ENCODE measurements at places on chromosomes 2 and 18. TPM values are rescaled to one million over a fixed set of nuclear protein-coding genes. Genes with fewer than 3 reads are reported as not detected.

The RAD51AP2 gene
- not detected for total RNA-seq

The CDH7 gene
- total RNA-seq, result not detected

DNA sequence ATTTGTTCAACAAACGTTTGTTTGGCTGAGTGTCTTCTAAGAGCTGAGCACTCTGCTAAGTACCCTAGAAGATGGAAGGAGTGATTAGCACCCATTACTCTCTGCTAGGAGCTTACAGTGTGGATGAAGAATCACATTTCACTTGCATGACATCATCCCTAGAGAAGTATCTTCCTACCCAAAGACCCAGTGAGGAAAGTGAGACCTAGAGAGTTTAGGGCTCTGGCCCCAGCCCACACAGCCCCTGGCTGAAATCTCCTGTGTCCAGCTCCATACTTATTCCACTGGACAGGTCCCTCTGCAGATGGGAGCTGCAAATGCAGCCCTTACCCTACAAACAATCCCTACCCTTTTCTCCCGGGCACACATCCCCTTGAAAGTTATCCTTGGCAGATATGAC, 26.8 kb upstream of the EPAS1 start:
- no peak overlapping the region for H3K27ac ChIP-seq
- DNase-seq, result no peak
- H3K4me3 ChIP-seq, result no peak overlapping the region
- H3K36me3 ChIP-seq, result no peaks in the 10 kb centered on the region
- no peaks in the 10 kb centered on the region for H3K27me3 ChIP-seq

DNA sequence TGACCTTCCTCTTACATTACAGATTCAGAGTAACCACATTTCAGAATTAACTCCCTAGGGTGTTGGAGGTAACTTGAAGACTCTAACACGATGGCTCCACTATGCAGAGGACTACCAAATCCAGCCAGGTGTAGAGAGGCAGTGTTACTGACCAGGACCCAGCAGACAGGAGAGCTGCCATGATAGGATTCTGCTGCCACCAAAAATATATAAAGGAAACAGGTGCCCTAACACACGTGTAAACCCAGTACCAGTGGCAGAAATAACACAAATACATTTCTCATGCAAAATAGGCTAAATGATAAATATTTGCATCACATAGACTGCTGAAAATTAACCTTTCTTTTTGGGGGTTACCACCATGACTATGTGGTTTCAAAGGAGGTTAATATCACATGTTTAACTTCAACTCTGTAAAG, 7.0 kb downstream of the ZBTB14 start:
- no peaks in the 10 kb centered on the region for H3K36me3 ChIP-seq
- no peak for DNase-seq
- no peak overlapping the region for H3K4me3 ChIP-seq
- H3K27ac ChIP-seq, result no peak overlapping the region

DNA sequence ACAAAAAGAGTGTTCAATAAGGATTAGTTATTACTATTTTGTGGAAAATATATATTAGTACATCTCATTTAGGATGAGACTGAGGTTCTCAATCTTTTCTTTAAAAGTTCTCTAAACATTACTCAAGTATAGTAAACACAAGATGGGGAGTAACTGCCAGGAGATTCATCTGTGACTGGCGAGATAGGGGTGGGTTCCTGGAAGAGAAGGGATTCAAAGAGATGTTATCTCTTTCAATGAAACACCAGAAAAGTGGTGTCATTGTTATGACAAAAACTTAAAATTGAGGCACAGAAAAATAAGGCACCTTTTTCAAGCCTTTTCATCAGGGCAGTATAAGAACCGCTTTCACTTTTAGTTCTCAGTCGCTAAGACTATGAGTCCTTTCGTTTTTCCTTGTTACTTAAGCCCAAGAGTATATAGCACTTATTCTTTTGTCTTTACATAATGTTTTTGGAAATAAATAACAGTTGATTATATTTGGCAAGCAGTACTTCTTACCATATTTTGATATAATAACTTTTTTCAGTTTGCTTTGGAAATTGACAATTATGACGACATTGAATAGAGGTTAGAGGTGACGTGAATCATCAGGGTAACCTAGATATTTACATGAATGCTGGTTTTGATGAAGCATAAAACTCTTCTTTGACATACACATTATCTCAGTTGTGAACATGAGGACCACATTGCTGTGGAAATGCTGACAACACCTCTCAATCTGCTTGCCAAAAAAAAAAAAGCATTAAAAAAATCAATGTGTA, 393.9 kb upstream of the TCF4 start:
- no peak overlapping the region for H3K27ac ChIP-seq
- H3K4me3 ChIP-seq, result no peak overlapping the region

- no peak overlapping the region for H3K27ac ChIP-seq
- no peaks in the 10 kb centered on the region for H3K27me3 ChIP-seq
- H3K4me3 ChIP-seq, result no peak overlapping the region
- peaks cover 16% of the 10 kb centered on the region for H3K4me1 ChIP-seq
- DNase-seq, result no peak
- no peaks in the 10 kb centered on the region for H3K36me3 ChIP-seq
These were observed 49.2 kb upstream of the ASPRV1 start for GRCh38 chr2:70010576-70011111.

DNA sequence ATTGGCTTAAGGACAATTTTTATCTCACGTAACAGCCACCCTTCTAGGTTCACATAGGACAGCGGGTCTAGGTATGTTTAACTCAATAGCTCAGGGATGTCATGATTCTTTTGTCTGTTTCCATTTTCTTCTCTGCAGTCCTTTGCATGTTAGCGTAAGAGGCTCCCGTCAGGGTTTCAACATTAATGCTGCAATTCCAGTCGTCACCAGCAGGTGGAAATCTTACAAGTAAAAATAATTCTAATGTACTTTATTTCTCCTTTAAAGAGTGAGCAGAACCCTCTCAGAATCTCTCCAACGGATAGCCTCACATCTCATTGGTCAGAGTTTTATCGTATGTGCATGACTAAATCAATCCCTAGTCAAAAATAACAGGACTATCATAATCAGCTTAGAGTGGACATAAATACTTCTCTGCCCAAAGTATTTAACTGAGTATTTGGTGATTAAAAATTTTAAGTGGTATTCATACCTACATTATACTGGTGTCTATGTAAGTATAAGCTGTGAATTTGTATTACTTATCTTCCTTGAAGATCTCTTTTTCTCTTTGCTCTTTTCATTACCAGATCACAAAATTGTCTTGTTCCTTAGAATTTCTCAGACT, 487.2 kb upstream of the GCFC2 start:
- no peaks in the 10 kb centered on the region for H3K27me3 ChIP-seq
- no peak overlapping the region for H3K4me3 ChIP-seq
- H3K4me1 ChIP-seq, result no peaks in the 10 kb centered on the region
- no peaks in the 10 kb centered on the region for H3K36me3 ChIP-seq
- DNase-seq, result peak; percentile 41

DNA sequence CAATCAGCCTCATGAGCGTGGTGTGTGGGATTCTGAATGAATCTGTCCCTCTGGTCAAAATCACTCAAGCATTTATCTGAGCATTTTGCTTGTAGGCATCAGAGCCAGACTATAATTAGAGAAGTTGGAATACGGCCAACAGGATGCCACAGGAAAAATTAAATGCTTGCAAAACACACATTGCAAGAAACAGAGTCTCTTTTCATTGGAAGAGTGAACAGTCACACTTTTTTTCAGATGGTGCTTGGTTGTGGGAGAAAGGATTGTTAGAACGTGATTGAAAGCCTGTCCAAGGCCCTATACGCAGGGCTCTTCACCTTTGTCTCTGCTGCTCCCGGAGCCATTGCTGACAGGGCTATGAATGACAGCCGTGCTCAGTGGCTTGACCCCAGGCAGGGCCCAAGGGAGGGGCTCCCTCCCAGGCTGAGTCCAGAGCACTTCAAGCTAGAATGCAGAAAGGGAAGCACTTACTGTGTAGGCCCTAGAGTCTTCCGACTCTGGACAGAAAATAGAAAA, 59.8 kb downstream of the SNTG2 start:
- no peaks in the 10 kb centered on the region for H3K27me3 ChIP-seq
- DNase-seq, result no peak
- H3K4me1 ChIP-seq, result no peaks in the 10 kb centered on the region
- H3K27ac ChIP-seq, result no peak overlapping the region

DNA sequence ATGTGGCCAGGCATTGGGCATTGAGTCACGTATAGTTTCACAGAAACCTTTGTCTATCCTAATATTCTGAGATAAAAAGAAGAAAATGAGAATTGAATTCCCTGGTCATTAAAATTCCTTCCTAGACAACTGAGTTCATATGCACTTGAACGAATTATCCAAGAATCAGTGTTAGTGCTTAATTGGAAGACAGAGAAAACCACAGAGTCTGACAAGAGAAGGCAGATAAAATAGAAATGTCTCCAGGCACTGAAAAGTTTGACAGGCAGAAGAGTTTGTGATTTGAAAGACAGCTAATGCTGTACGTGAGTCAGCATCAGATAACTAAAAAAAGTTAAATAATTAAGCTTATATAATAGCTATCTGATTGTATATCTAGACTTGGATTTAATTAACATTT, 47.7 kb upstream of the TRIB2 start:
- H3K27me3 ChIP-seq, result no peaks in the 10 kb centered on the region
- no peak overlapping the region for H3K27ac ChIP-seq
- H3K4me3 ChIP-seq, result no peak overlapping the region

The POTEC gene
- total RNA-seq, result not detected

DNA sequence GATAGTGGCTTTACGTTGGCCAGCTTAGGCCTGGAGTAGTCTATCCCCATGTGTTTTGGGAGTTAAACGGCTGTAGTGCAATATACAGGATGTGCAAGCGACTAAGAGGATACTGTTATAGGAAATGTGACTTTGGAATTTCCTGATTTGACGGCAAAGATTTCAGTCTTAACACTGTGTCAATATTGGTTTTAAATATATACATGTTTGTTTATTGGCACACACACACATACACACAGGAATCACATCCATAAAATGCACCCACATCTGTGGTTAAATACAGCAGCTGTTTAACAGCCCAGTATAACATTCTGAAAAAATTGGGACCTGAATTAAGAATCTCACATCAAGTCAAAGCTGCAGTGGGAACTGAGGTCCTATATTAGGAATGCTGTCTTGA, 347.1 kb downstream of the TXNL1 start:
- H3K27ac ChIP-seq, result no peak overlapping the region
- H3K27me3 ChIP-seq, result peaks cover 57% of the 10 kb centered on the region
- no peak overlapping the region for H3K4me3 ChIP-seq

DNA sequence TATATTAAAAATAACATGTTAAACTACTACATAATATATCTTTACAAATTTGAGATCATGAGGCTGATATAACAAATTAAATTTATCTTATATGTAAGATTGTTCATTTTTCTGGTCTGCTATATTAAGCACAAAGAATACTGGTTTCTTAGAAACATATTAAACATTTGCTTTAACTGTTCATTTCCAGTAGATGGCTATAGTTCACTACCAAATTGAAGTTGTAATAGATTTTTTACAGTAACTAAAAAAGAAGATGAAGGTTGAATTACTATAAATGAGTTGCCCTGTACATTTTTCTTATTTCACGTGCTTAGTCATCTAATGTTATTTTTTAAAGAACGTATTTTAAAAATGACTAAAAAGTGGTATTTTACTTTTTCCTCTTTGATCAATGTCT, 57.0 kb downstream of the ZNF407 start:
- DNase-seq, result no peak
- H3K36me3 ChIP-seq, result no peaks in the 10 kb centered on the region
- H3K4me1 ChIP-seq, result peaks cover 8% of the 10 kb centered on the region
- no peak overlapping the region for H3K4me3 ChIP-seq

DNA sequence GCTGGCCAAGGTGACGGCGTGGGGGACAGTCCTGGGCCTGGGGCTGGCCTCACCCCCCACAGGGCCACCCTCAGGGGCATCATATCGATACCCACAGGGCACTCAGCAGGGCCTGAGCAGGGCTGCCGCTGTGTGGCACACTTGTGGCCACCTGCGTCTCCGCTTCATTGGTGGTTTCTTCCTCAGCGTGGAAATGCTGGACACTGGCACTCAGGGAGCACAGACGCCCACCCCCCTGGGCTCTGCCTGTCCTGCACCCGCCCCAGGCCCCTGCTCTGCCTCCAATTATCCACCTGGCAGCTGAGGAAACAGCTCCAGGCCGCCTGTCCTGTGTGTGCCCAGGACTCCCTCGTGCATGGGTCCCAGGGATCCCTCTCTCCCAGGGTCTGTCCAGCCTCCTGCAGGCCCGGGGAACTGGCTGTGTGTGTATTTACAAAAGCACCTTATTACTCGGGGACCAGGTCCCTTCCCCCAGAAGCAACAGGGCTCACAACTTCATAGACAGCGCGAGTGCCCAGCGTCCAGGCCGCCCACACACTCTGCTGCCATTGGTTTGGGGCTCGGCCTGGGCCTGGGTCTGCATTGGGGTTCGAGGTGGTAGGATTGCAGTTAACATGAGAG, 13.1 kb downstream of the CROCC2 start:
- no peaks in the 10 kb centered on the region for H3K36me3 ChIP-seq
- H3K27me3 ChIP-seq, result peaks cover 24% of the 10 kb centered on the region
- no peak overlapping the region for H3K4me3 ChIP-seq

DNA sequence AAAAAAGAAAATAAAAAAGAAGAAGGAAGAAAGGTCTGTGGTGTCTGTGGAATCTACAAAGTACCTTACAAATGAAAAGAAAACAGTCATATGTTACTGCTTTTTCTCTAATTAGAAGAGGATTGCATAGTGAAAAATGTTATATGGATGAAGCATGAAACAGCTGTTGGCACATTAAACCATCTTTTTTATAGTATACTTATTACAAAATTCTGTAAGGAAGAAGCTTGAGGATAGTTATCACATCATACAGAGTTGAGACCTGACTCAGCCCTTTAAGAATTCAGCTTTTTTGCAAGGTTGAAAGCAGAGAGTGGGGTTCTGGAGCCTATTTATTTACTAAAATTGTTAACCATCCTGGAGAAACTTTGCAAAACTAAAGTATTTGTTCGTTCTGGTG, 222.7 kb downstream of the PHLPP1 start:
- H3K27ac ChIP-seq, result no peak overlapping the region
- no peak overlapping the region for H3K4me3 ChIP-seq
- peaks cover 48% of the 10 kb centered on the region for H3K4me1 ChIP-seq
- peaks cover 6% of the 10 kb centered on the region for H3K36me3 ChIP-seq

The CFAP65 gene
- 1.3 TPM for total RNA-seq

DNA sequence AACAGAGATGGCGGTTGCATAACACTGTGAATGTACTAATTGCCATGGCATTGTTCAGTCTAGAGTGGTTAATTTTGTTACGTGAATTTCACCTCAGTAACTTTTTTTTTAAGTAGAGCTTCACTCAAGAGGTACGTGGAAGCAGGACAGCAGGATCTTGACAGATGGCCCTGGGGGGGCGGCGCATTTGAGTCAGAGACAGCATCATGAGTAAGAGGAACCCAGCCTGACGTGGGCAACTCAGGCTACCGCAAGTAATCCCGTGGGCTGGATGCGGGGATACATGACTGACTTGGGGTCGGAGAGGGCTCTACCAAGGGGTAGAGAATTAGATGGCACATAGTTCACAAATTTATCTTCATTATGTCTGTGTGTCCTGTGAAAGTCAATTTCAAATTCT, 38.1 kb upstream of the DAPL1 start:
- no peak for DNase-seq
- H3K36me3 ChIP-seq, result no peaks in the 10 kb centered on the region
- peaks cover 26% of the 10 kb centered on the region for H3K27me3 ChIP-seq
- no peaks in the 10 kb centered on the region for H3K4me1 ChIP-seq
- H3K4me3 ChIP-seq, result no peak overlapping the region
- H3K27ac ChIP-seq, result no peak overlapping the region

The PXDN gene
- total RNA-seq, result not detected

Measured in Calu3 (cell line).